ELR (cell line): ENCODE measurements at places on chromosomes 7 and 10.

- peak; percentile 70 for DNase-seq
These were observed 110.5 kb downstream of the C10orf105 start for GRCh38 chr10:71608819-71609768.

DNA sequence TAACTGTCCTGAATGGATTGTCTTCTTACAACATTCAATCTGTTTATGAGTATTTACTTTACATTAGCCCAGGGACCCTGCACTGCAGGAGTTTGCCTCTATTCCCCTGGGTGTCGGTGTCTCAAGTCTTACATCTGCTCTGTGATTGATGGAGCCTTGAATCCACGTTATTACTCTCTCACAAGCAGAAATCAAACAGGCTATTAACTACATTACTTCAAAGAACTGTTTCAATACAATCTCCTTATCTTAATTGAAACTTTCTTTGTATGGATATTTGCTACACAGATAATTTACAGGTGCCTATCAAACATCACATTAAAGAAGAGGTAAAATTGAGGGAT, 3.1 kb upstream of the ARID5B start:
- DNase-seq = no peak

- peak; percentile 53 for DNase-seq
These were observed 95.2 kb downstream of the CLEC2L start for GRCh38 chr7:139618482-139619366.

DNA sequence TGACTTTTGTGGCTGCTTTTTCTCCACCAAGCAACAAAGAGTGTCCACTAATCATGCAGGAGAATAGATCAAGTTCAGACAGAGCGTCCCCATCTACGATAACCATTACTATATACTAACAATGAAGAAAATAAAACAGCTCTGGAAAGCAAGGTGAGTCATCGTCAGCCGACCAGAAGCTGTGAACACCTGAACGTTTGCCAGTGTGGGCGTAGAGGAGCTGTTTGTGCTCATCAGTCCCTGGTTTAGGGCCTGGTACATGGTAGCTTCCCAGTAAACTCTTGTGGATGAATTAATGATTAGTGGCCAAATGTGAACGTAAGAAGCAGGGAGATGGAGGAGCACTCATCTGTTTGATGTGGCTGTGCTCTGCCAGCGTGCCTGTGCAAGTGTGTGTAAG, 180.7 kb downstream of the EVX1 start:
- DNase-seq = peak; percentile 31

DNA sequence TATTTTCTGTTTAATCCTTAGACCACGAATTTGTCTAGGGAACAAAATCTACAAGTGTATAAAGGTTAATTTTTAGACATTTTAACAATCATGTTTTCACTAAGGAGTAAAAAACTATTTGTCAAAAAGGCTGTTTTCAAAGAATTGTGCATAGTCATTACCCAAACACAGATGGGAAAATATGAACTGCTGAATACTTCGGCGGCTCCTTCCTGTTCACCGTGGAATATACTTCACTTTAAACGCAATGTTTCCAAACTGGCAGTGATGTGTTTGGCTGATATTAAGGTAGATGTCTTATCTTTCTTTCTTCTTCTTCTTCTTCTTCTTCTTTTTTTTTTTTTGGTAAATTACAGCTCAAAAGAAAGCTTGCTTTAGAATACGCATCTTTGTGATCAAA, 41.4 kb downstream of the JCAD start:
- no peak for DNase-seq

- peak; percentile 58 for DNase-seq
These were observed 60.1 kb upstream of the NFE2L3 start for GRCh38 chr7:26091933-26092332.

DNA sequence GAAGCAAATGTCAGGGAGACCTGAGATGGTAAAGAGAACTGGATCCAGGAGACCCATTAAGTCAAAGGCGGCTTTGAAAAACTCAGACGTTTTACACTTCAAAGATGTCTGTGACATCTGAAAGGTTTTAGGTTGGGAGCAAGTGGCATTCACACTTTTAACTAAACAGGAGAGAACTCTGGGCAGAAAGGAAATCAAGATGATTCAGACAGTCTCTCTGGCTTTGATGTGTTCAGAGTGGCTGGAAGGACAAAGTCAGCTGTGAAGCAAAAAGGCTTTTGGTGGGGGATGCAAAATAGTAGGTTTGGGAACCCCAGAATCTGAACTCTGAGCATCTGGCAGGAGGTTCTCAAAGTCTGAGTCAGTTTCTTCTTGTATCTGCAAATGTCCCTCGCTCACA, 66.6 kb downstream of the PRKCQ start:
- DNase-seq = no peak

DNA sequence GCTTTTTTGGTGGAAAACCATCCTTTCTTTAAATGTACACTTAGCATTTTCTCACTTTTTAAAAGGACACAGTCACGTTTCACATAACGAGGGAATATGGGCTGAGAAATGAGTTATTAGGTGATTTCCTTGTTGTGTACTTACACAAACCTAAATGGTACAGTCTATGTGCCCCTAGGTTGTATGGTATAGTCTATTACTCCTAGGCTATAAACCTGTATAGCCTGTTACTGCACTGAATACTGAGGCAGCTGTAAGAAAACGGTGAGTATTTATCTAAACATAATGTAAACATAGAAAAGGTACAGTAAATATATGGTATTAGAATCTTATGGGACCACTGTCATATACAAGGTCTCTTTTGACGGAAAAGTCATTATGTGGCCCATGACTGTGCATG, 913.5 kb upstream of the GHITM start:
- no peak for DNase-seq

DNA sequence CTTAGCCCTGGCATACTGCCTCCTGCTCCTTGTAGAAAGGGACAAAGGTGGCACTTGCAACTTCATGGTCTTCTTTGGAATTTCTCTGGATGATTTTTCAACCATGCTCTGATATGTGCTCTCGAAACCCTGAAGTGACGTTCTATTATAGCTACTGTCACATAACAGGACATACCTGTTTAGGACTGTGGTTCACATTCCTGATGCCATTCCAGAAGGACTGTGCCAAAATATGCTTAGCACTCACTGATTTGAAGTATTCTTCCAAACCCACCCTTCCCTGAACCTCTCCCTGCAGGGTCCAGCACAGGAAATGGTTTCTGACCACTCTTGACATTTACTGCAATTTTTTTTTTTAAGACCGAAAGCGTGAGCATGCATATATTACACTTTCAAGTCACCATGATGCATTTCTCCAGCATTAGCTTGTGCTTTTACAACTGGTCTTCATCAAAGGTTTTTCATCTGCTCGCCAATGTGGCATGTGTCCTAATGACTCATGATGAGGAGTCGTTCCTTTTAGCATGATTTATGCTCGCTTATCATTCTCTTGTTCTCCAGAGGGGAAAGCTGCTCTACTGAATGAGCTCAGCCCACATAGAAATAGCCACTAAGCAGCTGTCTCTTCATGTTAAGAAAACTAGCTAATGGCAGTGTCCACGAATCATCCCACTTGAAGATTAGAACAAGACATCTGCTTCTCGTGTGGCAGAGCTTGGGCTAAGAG, 135.2 kb downstream of the ADAM12 start:
- peak; percentile 96 for DNase-seq

DNA sequence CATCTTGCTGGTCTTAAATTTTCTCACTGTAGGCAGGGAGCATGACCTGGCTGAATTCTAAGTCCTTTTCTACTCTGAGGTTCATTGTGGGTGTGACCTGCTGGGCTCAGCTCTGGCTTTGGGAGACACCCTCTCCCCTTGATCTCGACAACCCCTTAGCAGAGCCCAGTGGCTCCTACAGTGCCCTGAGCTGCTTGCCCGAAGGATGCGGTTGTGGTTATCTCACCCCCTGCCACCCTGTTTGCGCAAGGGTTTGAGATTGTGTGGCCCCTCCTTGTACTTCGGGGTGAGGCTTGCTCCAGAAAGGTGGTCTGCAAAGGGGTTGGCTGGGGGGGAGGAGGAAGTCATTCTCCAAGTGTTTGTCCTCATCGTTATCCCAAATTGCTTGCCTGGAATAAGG, 55.3 kb downstream of the TCF7L2 start:
- no peak for DNase-seq

DNA sequence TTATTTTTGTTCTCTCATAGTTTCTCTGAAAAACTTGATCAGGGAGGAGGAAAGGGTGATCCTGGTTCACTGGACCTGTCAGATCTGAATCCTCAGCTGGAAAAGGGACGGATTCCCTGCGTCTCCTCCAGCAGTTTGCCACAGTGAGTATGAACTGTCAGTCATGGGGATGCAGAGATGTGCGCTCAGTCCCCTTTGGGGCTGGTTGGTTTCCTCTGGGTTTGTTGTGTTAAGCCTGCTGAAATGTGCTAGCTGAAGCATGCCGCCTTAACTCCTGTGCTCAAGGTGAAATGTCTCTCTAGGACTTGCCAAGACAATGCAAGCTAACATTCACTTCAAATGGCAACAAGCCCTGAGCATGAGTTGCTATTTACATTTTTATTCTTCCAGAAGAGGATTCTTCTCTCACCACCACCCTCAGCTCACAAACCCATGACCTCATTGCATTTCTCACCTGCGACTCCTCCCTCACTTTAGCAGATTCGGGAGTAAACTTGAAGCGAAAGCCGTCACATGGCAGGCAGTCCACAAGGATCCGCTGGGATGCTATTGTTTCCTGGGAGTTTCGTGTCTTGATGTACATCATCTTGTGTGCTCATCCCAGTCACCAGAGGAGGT, 192.9 kb upstream of the FZD8 start:
- DNase-seq = no peak

GRCh38 chr10:132808383-132809231, 22.7 kb upstream of the NKX6-2 start:
- DNase-seq = no peak

DNA sequence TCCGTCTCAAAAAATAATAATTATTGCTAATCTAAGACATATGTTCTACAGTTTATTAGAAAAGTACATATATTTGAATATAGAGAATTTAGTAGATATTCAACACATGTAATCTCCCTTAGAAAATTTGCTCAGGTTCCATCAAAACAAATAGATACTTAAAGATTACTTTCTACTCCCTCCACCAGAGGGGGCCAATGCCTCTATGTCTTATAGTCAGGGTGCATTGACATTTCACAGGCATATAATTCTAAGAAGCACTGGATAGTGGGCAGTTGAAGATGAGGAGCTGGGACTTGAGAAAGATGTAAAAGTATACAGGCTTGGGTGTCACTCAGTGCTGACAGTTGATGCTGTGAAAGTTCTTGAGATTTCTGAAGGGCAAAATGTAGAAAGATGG, 301.6 kb upstream of the HPS1 start:
- DNase-seq = peak; percentile 59

DNA sequence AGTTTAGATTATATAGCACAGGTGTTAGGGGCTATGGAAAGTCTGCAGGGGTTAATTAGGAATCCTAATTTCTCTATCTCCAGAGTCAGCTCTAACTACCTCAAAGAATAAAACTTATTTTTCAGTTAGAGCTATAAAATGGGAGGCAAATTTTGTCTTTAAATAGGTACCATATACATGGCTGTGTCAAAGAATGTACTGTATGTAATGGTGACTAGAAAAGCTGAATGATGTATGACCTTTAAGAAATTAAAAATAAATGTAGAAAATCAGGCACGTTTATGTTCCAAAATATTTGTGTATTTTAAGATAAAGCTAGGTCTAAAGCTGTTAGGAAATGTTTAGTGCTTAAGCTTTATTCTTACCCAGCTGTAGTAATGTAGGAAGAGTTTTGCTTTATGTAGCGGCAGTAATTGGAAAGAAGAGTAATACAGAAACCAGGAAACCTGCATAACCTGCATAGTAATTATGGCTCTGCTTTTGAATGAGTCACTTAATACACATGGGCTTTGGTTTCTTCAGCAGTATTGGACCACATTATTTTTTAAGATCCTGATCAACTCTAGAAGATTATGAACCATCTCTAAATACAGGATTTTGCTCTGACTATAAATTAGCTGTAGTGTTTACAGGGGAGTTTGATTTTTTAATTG, 85.0 kb downstream of the KMT2E start:
- peak; percentile 44 for DNase-seq

- no peak for DNase-seq
These were observed 265.2 kb downstream of the SNX13 start for GRCh38 chr7:17674943-17675608.

DNA sequence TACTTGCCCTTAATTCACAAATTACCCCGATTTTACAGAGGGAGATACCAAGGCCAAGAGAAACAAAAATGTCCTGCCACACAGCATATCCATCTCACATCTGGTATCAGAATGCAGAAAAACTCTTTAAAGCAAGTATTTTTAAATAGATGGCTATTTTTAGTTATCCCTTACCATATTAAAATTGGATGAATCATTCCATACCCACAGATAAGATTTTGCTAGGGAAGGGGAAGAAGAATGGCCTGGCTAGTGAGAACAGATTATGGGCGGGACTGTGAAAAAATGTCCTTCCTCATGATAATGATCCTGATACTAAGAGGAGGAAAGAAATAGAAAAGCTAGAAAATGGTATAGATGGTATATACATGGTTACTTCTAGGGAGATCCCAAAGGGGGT, 80.6 kb upstream of the GATAD1 start:
- DNase-seq = no peak

DNA sequence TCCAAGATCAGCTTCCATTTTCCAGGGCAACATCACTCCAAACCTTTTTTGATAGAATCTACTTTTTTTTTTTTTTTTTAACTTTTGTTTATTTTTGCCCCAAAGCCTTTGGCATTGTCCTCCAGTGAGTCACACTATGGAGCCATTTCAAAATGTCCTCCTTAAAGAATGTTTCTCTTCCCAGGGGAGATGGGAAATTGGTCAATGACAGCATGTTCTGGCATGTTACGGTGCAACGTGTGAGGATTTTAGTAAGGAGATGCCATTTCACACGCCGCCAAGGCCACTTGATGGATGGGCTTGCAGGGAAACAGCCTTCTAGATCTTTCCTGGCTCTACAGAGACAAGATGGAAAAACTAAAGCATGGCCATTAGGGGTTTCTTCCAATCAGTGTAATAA, 30.7 kb upstream of the TRIL start:
- peak; percentile 81 for DNase-seq

DNA sequence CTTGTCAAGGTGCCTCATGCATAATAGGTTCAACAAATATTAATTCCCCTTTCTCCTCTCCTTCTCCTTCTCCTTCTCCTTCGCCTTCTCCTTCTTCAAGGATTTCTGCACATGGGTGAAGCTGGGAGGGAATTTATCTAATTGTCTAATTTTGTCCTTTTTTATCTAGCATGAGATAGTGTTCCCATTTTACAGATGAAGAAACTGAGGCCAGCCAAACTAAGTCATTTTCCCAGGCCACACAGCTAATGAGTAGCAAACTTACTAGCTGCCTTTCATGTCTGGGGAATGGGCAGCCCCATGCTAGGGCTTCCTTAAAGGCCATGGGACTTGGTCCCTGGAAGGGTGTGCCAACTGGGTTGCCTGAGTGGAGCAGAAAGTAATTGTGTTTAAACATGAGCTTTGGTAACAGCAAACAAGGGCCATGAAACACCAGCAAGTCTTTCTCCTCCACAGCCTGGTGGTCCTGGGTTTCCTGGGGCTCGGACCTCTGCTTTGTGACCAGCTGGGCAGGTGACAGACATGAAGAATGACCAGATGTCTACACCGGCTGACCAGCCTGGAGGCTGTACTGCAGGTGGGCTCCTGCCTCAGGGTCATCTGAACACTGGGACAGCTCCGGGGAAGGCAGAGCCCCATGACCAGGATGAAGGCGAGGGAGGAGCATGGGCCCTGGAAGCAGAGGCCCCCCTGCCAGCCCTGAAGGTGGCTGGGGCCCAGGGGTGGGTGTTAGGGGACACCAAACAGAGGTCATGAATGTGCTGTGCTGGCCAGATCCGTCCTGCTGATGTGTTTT, 138.0 kb downstream of the PTPN20 start:
- DNase-seq = no peak
